LoVo (cell line): ENCODE measurements at places on chromosomes 3 and 15.
A peak's percentile ranks its signal among the peaks of the same experiment; 100 is the strongest.

DNA sequence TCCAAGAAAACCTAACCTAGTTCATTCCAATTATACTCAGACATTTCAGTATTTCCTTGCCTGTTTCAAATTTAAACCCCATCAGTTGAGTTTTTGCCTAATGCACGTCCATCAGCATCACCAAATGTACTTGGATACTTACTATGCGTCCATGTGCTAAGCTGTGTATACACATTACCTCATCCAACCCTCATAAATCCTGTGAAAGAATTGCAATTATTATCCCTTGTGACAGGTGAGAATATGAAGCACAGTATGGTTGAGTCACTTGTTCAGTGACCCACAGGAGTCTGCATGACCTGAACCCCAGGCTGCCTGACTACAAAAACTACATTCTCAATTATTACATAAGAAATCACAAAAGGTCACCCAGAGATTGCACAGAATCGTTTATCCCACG lies 2.5 kb downstream of the OR5K2 start:
- DNase-seq: no peak

- DNase-seq: no peak
Observed at GRCh38 chr3:10988991-10989484, 3.5 kb upstream of the SLC6A1 start.

- DNase-seq: peak; percentile 54
Observed at GRCh38 chr15:90221246-90221900, 12.4 kb downstream of the CIB1 start.

DNA sequence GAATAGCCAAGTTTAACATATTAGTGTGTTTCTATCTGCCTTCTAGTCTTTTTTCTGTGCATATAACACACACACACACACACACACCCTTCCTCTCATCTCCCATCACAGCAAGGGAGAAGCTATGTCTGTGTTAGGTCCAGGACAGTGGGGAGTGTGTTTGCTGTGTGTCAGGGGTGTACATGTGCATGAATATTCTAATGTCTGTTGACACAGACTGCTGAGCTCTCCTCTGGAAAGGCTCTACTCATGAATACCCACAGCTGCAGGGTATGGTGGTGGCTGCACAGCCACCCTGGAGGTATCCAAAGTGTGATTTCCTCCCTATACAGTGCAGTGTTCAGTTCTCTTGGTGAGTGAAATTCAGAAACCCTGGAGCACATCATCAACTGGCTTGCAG lies 42.9 kb downstream of the ARNT2 start:
- DNase-seq: no peak
